ENCODE measurements at places on chromosomes 7 and 10. TPM values are rescaled to one million over a fixed set of nuclear protein-coding genes. Genes with fewer than 3 reads are reported as not detected.

GRCh38 chr10:22666287-22667092 lies 47.9 kb downstream of the PIP4K2A start:
- H3K27ac ChIP-seq = peak overlapping the region; percentile 56
- H3K4me3 ChIP-seq = no peak overlapping the region
- H3K27me3 ChIP-seq = no peaks in the 10 kb centered on the region
- DNase-seq = no peak
- no peaks in the 10 kb centered on the region for H3K36me3 ChIP-seq

STEAP2 gene
- total RNA-seq = 17.0 TPM

DNA sequence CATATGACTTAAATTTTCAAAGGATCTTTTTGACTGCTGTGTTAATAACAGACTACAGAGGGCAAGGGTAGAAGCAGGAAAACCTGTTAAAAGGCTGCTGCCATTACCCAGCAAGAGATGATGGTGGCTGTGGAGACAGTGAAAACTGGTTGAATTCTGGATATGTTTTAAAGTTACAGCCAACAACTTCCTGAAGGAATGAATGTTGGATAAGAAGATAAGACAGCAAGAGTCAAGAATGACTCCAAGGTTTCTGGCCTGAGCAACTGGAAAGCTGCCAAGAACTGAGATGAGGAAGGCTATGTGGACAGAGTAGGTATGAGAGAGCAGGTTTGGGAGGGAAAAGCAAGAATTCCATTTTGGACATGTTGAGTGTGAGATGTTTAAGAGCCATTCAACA lies 19.1 kb downstream of the CNOT4 start:
- H3K27ac ChIP-seq = no peak overlapping the region
- no peaks in the 10 kb centered on the region for H3K4me1 ChIP-seq
- no peaks in the 10 kb centered on the region for H3K27me3 ChIP-seq

DNA sequence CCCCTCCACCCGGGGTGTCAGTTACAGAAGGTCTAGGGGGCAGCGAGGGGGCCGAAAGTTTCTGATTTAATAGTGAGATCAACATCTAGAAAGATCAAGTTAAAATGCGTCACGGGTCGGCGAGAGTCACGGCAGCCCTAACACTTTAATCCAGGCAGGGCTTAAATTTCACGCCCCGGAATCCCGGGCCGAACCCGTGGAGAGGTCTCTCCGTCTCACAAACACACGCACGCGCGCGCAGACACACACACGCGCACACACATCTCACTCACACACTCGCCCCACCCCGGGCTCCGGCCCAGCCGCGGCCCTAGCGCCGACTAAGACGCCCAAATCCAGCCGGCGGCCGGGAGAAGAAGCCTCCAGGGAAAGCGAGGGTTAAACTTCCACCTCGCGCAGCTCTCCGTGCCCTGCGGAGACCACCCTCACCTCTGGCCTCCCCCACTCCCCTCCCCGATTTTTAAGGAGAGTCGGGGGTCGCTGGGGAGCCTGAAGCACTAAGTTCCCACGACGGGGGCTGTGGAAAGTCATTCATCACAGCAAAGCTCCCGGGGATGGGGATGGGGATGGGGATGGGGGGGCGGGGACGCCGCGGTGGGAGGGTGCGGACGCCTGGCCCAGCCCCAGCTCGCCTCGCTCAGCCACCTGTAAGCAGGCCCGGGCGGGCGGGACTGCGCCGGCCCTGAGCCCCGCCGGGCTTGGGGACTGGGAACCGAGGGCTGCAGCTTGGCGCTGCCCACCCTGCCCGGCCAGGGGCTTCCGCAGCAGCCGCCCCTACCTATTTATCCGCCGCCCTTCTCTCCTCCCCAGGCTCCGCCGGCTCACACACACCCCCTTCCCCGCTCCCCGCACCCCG lies 1.6 kb downstream of the PDGFA start:
- peaks cover 7% of the 10 kb centered on the region for H3K36me3 ChIP-seq
- peak; percentile 46 for DNase-seq
- peaks cover 27% of the 10 kb centered on the region for H3K27me3 ChIP-seq
- peak overlapping the region; percentile 86 for H3K27ac ChIP-seq
- H3K4me1 ChIP-seq = peaks cover 26% of the 10 kb centered on the region

- H3K27me3 ChIP-seq = no peaks in the 10 kb centered on the region
- DNase-seq = no peak
- no peak overlapping the region for H3K27ac ChIP-seq
Observed at GRCh38 chr7:116434820-116435341, 64.7 kb upstream of the CAV2 start.

LRRN3 gene
- 0.34 TPM for total RNA-seq

DNA sequence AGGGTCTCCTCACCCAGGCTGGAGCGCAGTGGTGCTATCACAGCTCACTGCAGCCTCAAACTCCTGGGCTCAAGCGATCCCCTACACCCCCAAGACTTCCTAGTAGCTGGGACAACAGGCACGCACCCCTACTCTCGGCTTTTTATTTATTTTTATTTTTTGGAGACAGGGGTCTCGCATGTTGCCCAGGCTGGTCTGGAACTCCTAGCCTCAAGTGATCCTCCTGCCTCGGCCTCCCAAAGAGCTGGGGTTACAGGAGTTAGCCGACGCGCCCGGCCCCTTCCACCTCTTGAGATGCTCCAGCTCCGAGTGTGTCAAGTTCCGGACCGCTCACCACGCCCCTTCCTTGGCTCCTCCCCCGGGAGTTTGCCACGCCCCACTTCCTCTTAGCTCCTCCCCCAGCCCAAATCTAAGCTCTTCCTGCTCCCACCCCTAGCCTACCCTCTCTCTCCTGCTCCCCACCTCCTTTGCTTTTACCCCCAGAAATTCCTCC lies 6.3 kb downstream of the NAT16 start:
- H3K4me3 ChIP-seq = peak overlapping the region; percentile 74
- H3K36me3 ChIP-seq = no peaks in the 10 kb centered on the region
- no peak overlapping the region for H3K27ac ChIP-seq
- peak; percentile 91 for DNase-seq
- H3K4me1 ChIP-seq = peaks cover 43% of the 10 kb centered on the region

GRCh38 chr7:135597926-135598305 lies 40.2 kb downstream of the NUP205 start:
- no peaks in the 10 kb centered on the region for H3K4me1 ChIP-seq
- no peak for DNase-seq
- no peak overlapping the region for H3K4me3 ChIP-seq
- H3K36me3 ChIP-seq = peaks cover 78% of the 10 kb centered on the region
- H3K27ac ChIP-seq = no peak overlapping the region
- H3K27me3 ChIP-seq = no peaks in the 10 kb centered on the region

DNA sequence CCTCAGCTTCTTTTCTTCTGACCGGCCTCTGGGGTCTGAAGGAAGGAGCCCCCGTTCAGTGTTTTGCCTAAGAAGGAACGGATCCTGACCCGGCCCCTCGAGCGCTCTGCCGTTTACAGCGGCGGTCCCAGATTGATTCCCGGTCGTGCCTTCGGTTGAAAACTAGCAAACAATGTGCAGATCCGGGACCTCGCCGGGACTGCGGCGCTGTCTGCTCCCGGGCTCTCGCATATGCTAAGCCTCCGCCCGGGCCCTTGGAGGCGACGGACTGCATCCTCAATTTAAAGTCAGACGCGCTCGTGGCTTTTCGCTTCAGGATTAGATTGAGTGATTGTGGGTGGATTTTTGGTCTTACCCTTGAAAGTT lies 559 bp downstream of the DBF4 start:
- peaks cover 26% of the 10 kb centered on the region for H3K36me3 ChIP-seq
- H3K27ac ChIP-seq = peak overlapping the region; percentile 96
- H3K27me3 ChIP-seq = no peaks in the 10 kb centered on the region
- peak overlapping the region; percentile 92 for H3K4me3 ChIP-seq
- DNase-seq = peak; percentile 62

DNA sequence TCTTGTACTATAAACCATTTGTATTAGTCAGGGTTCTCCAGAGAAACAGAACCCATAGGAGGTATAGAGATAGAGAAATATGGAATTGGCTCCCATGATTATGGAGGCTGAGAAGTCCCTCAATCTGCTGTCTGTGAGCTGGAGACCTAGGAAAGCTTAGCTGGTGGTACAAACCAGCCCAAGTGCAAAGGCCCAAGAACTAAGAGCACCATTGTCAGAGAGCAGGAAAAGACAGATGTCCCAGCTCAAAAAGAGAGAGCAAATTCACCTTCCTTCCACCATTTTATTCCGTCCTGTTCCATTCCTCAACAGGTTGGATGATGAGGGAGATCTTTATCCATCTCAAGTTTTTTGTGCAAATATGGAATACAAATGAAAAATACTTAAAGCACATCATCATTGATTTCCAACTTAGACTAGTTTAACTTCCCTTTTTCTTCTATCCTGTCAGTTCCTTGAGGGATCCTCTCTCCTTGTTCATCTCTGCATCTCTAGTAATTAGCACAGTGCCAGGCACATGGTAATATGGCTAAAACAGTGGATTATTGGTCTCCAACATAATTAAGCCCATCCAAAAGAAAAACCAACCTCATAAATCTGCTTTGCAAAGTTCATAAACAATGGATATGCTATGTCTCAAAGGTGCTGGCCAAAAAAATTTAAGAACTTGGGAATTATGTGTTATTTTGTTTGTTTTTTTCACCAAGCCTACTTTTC lies 83.1 kb upstream of the PIK3CG start:
- DNase-seq = no peak
- no peaks in the 10 kb centered on the region for H3K27me3 ChIP-seq
- peaks cover 8% of the 10 kb centered on the region for H3K4me1 ChIP-seq
- no peak overlapping the region for H3K4me3 ChIP-seq

GRCh38 chr10:18424200-18424599 lies 227.2 kb downstream of the NSUN6 start:
- no peak overlapping the region for H3K4me3 ChIP-seq
- peaks cover 8% of the 10 kb centered on the region for H3K4me1 ChIP-seq
- DNase-seq = peak; percentile 26
- no peak overlapping the region for H3K27ac ChIP-seq

GRCh38 chr7:5284304-5285281 lies 1.9 kb downstream of the SLC29A4 start:
- no peak overlapping the region for H3K27ac ChIP-seq
- H3K36me3 ChIP-seq = no peaks in the 10 kb centered on the region
- DNase-seq = peak; percentile 89
- H3K27me3 ChIP-seq = peaks cover 19% of the 10 kb centered on the region
- peak overlapping the region; percentile 57 for H3K4me3 ChIP-seq
- 0 out of 2 replicates have a peak, but pooled peaks cover 2% of the 10 kb centered on the region for H3K4me1 ChIP-seq

DNA sequence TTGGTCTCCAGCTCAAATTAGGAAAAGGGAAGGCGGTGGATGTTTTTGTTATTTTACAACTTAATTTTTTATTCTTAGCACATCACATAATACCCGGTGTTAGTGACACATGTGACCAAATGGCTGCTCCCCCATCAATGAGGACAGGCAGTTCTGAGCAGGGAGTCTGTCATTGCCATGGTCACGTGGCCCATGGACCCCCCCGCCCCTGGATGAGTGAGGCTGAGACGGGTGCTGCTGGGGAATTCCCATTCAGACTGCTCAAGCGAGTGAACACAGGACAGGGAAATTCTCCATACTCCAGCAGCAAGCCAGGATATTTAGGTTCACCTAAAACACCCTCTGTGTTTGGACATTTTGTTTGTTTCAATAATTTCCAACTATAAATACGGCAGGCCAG lies 34.7 kb upstream of the SLC35B4 start:
- H3K27me3 ChIP-seq = no peaks in the 10 kb centered on the region
- peak; percentile 16 for DNase-seq
- no peak overlapping the region for H3K27ac ChIP-seq
- H3K4me3 ChIP-seq = no peak overlapping the region
- no peaks in the 10 kb centered on the region for H3K36me3 ChIP-seq

DNA sequence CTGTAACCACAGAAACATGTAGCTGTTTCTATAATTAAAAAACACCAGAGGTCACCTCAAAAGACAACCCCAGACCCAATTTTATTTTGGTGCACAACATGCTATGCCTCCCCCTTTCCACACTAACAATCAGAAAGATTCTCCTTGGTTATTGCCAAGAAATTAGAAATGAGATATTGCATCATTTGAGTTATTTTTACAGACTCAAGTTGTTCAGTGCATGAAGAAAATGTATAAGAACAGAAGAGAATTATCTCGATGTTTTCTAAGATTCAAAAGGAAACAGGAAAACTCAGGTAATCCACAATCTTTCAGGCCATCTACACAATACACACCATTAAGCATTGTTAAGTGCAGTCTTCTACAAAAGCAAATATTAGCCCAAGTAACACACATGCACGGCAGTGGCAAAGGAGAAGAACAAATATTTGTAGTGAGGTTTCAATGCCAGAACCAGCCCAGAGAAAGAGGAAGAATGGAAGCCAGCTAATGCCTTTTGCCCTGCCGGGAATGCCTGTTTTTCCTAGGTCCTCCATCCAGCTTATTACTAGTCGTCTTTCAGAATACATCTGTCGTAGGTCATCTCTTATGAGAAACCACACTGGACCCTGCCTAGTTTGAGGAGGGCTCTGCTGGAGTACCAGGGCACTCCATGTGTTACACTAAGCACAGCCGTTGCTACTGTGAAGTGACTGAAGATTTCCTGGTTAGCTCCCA lies 67.6 kb upstream of the C1GALT1 start:
- H3K36me3 ChIP-seq = peaks cover 11% of the 10 kb centered on the region
- H3K27me3 ChIP-seq = no peaks in the 10 kb centered on the region
- H3K27ac ChIP-seq = no peak overlapping the region
- no peak overlapping the region for H3K4me3 ChIP-seq

- no peak overlapping the region for H3K4me3 ChIP-seq
- DNase-seq = no peak
- peaks cover 48% of the 10 kb centered on the region for H3K4me1 ChIP-seq
- no peaks in the 10 kb centered on the region for H3K27me3 ChIP-seq
- no peaks in the 10 kb centered on the region for H3K36me3 ChIP-seq
Observed at GRCh38 chr7:86760236-86760635, 116.5 kb downstream of the GRM3 start.

DNA sequence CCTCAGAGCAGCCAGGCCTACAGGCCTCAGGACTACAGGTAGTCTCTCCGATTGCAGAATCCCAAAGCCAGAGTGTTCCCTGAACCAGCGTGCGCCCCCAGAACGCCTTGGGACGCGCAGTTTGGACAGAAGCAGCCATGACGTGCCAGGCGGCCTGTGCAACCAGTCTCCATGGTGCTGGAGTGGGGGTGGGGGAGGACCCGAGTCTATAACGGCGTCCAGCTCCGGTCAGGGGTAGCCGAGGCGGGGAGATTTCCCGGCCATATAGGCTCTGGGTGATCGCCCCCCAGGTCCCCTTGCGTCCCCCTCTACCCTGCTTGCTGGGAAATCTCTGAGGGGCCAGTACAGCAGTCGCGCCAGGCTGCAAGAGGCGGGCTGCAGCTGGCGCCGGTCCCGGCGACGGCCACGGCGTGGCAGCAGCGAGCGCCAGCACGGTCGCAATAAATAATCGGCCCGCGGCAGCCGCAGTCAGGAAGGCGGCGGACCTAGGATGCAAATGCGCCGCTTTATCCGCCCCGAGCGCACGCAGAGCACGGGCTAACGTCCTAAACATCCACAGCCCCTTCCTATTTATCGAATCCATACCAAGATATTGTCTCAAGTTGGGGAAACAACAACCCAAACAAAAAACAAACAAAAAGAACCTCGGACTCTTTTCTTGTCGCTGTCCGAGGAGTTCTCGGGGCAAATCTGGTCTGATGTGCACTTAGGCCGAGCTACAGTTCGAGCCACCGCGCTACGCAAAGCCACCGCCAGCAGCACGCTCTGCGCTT lies 1.6 kb downstream of the HOXA3 start:
- H3K4me3 ChIP-seq = peak overlapping the region; percentile 55
- DNase-seq = peak; percentile 76
- H3K27me3 ChIP-seq = peaks cover 100% of the 10 kb centered on the region
- H3K4me1 ChIP-seq = peaks cover 28% of the 10 kb centered on the region
- H3K36me3 ChIP-seq = peaks cover 3% of the 10 kb centered on the region

KIAA1549 gene
- 18.7 TPM for total RNA-seq

FEZF1 gene
- 20.0 TPM for total RNA-seq

CDK6 gene
- total RNA-seq = 44.4 TPM

PCLO gene
- 4.2 TPM for total RNA-seq
